ENCODE measurements at places on chromosomes 2 and 18.
A peak's percentile ranks its signal among the peaks of the same experiment; 100 is the strongest.

- DNase-seq, result peak; percentile 41
Observed at GRCh38 chr2:174025271-174026121, 60.3 kb upstream of the SP3 start.

DNA sequence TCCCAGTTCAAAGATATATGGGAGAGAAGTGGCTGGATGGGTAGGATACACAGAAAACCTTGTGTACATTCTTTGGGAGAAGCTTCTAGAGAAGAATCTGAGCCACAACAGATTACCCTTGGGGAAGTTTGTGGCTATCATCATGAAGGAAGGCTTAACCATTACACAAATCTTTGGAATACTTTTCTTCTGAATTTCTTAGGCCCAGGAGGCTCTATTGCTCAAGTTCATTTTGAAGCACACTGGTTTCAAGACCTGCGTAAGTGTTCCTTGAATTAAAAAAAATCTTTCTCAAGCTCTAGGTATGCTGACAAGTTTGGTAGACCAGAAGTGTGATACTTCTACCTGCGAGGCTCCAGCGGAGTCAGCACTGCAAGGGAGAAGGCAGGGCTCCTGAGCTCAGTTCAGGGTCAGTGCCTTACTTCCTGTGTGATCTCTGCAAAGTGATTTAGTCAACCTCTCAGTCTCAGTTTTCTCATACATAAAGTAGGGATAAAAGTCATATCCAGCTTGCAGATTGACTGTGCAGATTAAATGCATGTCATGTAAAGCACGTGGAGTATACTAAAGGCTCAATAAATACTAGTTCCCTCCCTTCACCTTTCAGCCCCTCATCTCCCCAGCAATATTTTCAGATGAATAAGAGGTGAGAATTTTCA lies 438.6 kb downstream of the DLGAP1 start:
- no peak for DNase-seq

GRCh38 chr2:21683838-21684237 lies 560.1 kb downstream of the TDRD15 start:
- no peak for DNase-seq

GRCh38 chr18:9851511-9851910 lies 34.3 kb upstream of the TXNDC2 start:
- no peak for DNase-seq
